ENCODE measurements at places on chromosomes 1 and 21.

DNA sequence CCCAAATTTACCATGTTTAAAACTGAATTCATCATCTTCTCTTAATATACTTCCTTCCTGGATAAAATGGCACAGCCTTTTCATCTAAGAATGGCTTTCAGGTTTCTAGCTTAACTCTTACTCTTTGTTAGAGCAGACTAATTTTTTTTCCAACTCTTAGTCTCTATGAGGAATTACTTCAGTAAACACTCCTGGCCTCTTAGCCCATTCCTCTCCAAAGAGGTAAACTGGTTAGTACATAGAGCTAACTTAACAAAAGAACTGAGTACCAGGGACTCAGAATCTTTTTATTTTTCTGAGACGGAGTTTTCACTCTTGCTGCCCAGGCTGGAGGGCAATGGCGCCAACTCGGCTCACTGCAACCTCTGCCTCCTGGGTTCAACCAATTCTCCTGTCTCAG is 21.1 kb downstream of the FOXJ3 start:
- DNase-seq: no peak

GRCh38 chr1:221655766-221656305 is 86.1 kb downstream of the DUSP10 start:
- DNase-seq: no peak

- DNase-seq: no peak
Observed at GRCh38 chr1:181113059-181113641, 24.6 kb downstream of the IER5 start.

- DNase-seq: no peak
Observed at GRCh38 chr21:38286739-38287471, 30.1 kb downstream of the KCNJ15 start.

- no peak for DNase-seq
Observed at GRCh38 chr1:89262643-89263042, 10.0 kb downstream of the GBP5 start.

All from NCI-H146 (cell line).